ENCODE measurements at places on chromosomes 6 and 20. TPM values are rescaled to one million over a fixed set of nuclear protein-coding genes. Genes with fewer than 3 reads are reported as not detected.

GRCh38 chr20:62177307-62177706, 5.5 kb upstream of the MTG2 start:
- DNase-seq: no peak

- no peak for DNase-seq
Observed at GRCh38 chr6:127538750-127539264, 19.7 kb upstream of the MTCL3 start.

DNA sequence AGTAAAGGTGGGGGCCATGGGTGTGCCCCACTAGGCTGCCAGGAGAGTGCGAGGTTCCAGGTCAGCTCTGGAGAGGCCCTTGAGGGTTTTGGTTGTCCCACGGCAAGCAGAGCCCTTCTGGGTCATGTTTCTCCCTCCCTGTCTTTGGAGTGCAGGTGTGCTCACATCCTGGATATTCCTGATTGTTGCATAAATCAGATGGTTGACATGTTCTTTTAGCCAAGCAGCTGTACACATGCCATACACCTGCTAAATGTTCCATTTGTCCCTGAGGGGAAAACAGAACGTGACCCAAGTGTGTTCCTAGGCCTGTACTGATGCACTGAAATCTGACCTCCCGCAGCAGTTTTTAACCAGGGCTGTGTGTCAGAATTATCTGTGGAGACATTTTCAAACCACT, 77.5 kb upstream of the BEND3 start:
- DNase-seq: no peak

- DNase-seq: no peak
Observed at GRCh38 chr20:19911810-19912382, 105.3 kb upstream of the NAA20 start.

GRCh38 chr6:37173493-37174195, 3.7 kb downstream of the PIM1 start:
- DNase-seq: no peak

DNA sequence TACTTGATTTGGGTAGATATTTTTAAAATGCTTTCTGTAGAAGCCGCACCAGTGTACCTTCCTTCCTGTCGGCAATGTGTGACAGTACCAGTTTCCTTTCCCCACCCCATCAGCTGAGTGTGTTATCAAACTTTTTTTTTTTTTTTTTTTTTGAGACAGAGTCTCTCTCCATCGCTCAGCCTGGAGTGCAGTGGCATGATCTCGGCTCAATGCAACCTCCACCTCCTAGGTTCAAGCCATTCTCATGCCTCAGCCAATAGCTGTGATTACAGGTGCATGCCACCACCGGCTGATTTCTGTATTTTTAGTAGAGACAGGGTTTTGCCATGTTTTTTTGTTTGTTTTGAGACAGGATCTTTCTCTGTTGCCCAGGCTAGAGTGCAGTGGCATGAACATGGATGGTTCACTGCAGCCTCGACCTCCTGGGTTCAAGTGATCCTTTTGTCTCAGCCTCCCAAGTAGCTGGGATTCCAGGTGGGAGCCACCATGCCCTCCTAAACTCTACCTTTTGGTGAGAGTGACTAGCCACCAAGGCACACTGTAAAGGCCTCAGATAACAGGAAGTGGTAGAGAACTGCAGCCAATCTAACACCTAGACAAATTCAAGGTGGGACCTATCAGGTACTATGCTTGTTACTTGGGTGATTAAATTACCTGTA, 26.5 kb upstream of the ZBTB22 start:
- no peak for DNase-seq

- DNase-seq: no peak
Observed at GRCh38 chr6:157892363-157892877, 69.4 kb downstream of the SNX9 start.

- DNase-seq: no peak
Observed at GRCh38 chr20:3723284-3723683, 9.2 kb upstream of the HSPA12B start.

Gene TMEM244
- 2.7 TPM for total RNA-seq
